ENCODE measurements at places on chromosomes 5 and 9. TPM values are rescaled to one million over a fixed set of nuclear protein-coding genes. Genes with fewer than 3 reads are reported as not detected.

DNA sequence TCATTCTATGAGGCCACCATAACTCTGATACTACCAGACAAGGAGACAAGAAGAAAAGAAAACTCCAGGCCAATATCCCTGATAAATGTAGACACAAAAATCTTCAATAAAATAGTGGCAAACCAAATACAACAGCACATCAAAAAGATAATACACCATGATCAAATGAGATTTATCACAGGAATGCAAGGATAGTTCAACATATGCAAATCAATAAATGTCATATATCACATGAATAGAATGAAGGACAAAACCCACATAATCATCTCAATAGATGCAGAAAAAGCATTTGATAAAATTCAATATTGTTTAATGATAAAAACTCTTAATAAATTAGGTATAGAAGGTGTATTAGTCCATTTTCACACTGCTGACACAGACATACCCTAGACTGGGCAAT is 139.9 kb downstream of the ADAMTS6 start:
- no peak for DNase-seq

- DNase-seq: no peak
Observed at GRCh38 chr9:99783799-99784198, 37.9 kb upstream of the NR4A3 start.

DNA sequence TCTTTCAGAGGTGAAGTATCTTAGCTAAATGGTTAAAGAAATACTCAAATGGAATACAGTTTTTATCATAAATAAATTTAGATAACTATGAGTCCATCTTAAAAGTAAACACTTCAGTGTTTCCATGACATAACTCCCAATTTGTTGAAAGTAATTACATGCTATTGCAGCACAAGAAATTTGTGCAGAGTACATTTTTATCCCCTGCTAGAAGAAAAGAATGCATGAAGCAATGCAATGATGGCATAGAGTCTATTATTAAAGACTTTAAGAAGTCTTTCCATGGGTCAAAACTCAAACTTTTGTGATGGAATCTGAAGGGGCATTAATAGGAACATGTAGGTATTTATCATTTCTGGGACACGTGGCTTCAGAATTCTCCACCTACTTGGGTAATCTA is 106.6 kb upstream of the DPYSL3 start:
- no peak for DNase-seq

- DNase-seq: no peak
Observed at GRCh38 chr5:76038212-76038611, 45.0 kb upstream of the SV2C start.

Gene ZNF608
- 82.1 TPM for total RNA-seq

Measured in breast epithelium (tissue), 4 donors.